Spinal cord (tissue), 10 donors: ENCODE measurements at places on chromosomes 11 and 22.

DNA sequence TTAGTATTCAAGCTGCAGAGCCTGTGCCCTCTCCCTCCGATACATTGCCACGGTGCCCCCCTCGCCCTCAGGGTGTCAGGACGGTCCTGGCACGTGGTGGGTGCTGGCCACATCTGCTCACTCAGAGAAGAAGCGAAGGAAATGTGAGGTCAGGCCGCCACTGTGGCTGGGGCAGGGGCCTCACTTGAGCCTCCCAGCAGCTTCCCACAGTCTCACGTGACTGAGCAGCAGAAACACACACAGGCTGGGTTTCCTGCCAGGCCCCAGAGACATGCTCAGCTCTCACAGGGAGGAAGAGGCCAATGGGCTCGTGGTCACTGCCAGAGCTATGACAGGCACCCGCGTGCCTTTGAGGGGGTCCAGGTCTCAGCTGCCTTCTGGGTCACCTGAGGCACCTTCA is 37.9 kb upstream of the PRR5 start:
- DNase-seq, result no peak

DNA sequence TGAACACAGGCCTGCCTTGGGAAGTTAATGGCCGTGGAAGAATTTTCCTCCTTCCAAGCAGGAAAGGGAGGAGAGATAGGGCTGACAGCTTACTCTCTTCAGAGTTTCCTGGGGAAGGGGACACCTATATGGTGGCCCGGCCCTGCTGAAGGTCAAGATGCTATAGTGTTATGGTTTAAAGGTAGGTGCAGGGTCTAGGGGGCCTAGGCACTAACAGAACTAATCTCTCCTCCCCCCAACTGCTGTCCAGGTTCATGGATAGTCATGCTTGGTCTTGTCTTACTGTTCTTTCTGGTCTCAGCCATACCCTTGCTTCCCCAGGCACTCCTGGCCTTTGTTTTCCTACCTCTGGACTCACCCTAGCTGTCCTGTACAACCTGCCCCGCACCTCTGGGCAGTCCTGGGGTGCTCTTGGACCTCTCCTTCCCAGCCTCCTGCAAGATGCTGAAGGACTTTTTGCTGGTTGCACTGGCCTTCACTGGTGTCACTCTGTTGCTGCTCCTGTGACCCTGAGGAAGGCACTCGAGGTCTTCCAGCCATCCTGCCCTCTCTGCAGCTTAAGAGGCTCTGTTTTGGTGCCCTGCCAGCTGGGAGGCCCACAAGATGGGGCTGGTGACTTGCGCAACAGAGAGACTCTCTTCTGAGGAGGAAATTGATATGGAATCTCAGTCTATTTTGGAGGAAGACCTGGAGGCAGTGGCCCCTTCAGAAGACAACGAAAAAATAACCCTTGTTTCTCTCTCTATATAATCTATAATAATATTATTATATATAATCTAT is 17.9 kb downstream of the SEC14L3 start:
- no peak for DNase-seq

DNA sequence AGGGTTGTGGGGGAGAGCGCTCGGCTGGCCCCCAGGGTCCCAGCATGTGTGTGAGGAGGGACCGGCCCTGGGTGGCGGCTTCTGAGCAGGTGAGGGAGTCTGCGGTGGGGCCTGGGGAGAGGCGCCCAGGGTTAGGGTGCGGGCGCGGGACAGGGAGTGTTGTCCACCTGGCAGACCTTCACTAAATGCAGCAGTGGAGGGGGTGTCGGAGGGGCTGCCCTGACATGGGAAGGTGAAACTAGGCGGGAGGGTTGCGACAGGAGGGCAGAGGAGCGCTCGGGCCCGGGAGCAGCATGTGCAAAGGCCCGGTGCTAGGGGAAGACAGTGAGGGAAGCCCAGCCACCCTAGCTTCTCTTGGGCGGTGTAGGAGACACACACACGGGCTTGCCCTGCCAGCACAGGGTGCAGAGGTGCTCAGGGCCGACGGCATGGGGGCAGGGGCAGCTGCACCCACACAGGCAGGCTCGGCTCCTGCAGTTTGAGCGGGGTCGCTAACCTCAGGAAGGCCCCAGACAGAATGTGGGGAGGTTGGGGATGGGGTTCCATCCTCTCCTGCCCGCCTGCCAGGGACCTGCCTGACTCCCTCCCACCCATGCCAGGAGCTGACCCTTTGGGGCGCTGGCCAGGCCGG is 22.2 kb downstream of the OTUB1 start:
- DNase-seq, result no peak

- DNase-seq, result peak; percentile 23
These were observed 92.7 kb downstream of the NTM start for GRCh38 chr11:131463162-131463561.

GRCh38 chr11:85123752-85124231 is 503.4 kb downstream of the DLG2 start:
- no peak for DNase-seq

- no peak for DNase-seq
These were observed 99.8 kb downstream of the VPREB1 start for GRCh38 chr22:22344430-22344829.

DNA sequence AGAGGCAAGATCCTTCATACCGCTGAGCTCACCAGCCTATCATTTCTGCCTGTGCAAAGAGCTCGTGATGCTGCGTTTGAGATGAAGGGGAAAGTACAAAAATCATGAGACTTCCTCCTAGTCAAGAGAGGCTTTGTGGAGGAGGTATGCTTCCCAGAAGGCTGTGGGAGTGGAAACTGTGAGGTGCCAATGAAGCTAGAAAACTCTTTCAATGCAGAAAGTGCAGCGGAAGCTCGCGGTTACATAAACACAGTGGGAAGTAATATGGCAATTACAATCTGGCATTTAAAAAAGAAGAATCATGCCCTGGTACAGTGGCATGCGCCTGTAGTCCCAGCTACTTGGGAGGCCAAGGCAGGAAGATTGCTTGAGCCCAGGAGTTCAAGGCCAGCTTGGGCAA is 134.8 kb downstream of the EHF start:
- DNase-seq, result no peak

- DNase-seq, result no peak
These were observed 12.5 kb upstream of the MB start for GRCh38 chr22:35629406-35630216.

GRCh38 chr11:63843041-63843440 is 4.1 kb downstream of the MARK2 start:
- peak; percentile 38 for DNase-seq

DNA sequence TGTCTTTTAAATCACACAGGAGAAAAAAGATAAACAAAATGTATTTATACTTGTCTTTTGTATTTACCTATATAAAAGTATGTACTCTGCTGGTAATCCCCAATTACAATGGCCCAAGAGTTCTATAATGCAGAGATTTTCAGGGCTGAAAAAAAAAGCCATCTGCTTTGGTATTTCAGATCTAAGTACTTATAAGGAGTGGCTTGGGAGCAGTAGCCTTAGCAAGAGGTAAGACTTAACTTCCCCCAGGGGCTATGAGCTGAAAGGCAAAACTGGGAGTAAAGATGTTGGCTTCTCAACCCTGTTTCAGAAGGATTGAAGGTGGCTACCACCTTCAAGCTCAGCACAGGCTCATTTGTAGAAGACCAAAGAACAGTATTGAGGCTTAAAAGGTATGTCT is 35.3 kb upstream of the EP300 start:
- no peak for DNase-seq

DNA sequence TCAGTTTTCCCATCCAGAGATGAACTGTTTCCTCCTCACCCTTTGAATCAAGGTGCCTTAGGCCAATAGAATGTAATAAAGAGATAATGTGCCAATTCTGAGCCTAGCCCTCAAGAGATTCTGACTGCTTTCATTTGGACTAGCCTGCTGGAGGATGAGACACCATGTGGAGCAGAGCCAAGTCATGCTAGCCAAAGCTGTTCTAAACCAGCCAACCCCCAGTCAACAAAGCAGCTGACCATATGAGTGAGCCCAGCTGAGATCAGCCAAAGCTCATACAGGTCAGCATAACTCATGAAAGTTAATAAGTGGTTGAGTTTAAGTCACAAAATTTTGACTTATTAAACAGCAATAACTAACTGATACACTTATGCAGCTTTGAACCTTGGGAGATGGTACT is 66.7 kb upstream of the DBX1 start:
- DNase-seq, result no peak
